HEK293T (cell line): ENCODE measurements at places on chromosomes 11 and 22.
A peak's percentile ranks its signal among the peaks of the same experiment; 100 is the strongest.

GRCh38 chr11:13152736-13153541 lies 124.7 kb upstream of the BMAL1 start:
- no peak for DNase-seq

DNA sequence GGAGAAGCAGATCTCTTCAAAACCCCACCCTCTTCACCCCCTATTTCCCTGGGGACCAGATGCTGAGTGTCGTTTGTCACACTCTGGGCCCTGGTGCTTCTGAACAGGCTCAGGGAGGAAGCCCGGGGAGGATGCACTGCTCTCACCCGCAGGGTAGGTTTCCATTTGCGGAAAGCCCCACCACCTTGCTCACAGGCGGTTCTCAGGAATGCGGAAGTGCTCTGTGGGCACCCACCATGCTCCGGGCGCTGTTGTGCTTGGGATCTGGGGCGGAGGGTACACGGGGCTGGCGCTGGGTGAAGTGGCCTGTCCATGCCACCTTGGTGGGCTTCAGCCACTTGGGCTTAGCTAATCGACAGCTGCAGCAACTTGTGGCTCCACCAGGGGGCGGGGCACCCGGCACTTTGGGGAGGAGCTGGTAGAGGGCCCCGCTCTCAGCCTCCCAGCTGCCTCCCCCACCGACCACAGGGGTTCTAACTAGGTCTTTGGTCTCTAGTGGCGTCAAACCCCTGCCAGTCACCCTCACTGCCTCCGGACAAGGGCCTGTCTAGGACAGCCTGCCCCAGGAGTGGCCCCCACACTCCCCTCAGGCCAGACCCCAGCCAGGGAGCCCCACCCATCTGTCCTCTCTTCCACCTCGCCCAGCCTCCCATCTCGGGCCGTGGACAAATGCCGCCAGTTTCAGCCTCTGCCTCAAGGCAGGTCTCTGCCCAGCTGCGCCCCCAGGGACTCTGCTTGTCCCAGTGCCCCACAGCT lies 7.4 kb downstream of the NDUFV1 start:
- peak; percentile 66 for DNase-seq

GRCh38 chr11:35598254-35599125 lies 19.8 kb upstream of the FJX1 start:
- no peak for DNase-seq

DNA sequence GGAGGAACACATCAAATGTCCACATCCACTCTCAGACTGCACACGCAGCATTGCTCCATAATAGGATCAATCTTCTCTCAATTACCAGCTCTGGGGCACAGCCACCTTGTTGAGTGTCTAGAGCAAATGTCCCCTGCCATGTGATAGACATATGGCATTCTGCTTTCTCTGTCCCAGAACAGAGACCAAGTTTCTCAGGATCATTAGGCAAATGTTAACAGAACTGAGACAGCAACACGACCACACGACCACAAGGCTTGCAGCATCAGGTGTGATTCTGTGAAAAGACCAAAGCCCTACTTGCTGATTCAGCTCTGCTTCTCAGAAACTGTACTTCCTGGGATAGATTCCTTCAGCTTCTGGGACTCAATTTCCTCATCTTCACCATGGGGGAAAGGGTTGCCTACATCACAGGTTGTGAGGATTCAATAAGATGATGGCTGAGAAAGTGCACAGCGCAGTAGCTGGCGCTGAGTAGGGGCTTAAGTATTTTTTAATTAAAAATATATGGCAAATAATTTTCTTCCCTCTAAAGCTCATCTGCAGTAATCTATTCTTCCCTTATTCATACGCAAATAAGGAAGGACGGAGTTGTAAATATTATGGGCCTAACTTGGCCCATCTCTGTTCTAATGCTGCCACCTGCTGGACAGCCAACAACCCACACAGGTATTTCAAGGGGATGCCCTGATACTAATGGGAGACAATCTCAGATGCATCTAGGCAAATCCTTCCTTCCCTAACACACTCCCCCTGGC lies 54.3 kb upstream of the USP47 start:
- DNase-seq, result peak; percentile 70

- peak; percentile 36 for DNase-seq
These were observed 133.6 kb upstream of the C11orf58 start for GRCh38 chr11:16604794-16605388.

GRCh38 chr22:39300186-39300830 lies 19.1 kb downstream of the RPL3 start:
- DNase-seq, result no peak

DNA sequence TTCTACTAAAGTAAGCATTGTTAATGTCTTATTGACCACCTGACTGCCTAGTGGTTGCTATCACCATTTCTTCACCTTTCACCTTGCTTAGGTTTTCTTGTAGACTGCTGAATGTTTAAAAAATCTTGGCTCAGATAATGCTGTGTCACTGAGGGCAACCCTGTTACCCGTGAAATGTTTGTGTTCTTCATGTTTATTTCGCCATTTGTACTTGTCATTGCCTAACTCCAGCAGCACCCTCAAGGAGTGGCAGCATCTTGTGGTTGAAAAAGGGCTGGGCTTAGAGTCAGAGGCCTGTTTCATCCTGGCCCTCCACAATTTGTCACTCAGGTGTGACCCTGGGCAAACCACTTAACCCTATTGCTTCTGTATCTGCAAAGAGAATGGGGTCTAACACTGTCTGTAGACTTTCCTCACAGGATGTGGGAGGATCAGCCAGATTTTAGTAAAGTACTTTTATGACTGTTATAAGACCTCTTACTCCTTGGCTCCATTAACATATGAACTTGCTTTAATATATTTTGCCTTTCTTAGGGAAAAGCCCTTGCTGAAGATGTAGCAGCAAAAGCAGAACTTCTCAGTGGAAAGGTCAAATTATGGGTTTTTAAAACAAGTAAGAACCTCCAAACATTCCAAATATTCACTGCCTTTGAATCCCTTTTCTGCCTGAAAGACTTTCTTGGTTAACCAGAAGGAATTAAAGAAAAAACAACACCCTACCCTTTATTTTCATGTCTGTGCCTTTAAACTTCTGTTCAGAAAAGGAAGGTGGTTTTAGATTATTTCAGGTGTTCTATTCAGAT lies 154.5 kb upstream of the C11orf87 start:
- DNase-seq, result no peak

DNA sequence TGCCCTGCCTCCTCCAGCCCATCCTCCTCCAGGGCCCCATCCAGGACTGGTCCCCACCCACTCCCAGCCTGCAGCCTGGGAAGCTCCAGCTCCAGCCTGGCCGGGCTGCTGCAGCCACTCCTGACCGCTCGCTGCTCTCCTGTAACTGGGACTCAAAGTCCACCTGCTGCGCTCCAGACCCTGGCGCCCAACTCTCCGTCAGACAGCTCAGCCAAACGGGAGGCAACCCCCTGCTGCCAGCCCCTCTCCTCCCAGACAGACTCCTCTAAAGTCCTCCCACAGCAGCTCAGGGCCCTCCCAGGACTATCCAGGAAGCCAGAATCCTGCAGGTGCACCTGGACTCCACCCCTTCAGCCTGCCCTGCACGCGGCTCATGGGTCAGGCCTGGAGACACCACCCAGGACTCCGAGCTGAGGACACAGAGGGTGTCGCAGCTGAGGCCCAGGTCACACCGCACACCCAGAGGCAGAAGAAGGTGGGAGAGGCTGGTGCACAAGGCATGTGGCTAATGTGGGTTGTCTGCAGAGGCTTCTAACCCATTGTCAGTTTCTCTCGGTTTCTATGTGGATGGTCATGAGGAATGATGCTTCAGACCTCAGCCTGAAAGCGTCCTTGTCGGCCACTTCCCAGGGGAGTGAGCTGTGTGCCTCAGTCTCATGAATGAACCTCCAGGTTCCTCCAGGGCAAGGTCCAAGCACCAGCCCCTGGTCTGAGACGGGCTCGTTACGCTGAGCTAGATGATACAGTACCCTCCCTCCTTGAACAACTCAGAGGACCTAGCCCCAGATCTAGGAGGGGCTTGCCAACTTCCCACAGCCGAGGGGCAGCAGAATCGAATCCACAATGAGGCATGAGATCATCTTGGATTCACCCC lies 1514.8 kb downstream of the TBC1D22A start:
- DNase-seq, result no peak

DNA sequence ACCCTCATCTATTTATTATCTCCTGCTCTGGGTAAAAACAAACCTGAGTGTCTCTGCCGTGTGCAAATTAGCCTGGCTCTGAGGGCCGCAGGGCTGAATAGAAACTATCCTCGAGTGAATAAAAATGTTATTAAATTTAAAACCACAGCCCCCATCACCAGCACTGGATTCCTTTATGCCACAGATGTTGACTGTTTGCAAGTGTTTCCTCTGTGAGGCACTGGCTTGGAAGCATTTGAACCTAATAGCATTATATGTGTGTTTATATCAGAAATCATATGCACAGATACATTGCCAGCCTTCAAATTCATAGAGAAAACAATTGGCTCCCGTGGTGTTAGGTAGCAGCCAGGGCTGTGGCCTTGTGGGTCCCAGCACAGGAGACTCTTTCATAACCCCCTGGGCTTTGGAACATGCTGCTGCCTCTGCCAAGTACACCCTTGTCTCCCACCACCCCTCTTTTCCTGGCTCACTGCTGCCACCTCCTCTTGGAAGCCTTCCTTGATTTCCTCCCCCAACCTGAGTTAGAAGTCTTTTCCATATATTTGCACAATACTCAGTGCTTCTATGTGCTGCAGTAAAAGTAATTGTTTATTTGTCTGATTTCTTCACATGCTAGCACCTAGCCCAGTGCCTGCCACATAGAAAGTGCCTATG lies 294.4 kb downstream of the DDX10 start:
- DNase-seq, result no peak

DNA sequence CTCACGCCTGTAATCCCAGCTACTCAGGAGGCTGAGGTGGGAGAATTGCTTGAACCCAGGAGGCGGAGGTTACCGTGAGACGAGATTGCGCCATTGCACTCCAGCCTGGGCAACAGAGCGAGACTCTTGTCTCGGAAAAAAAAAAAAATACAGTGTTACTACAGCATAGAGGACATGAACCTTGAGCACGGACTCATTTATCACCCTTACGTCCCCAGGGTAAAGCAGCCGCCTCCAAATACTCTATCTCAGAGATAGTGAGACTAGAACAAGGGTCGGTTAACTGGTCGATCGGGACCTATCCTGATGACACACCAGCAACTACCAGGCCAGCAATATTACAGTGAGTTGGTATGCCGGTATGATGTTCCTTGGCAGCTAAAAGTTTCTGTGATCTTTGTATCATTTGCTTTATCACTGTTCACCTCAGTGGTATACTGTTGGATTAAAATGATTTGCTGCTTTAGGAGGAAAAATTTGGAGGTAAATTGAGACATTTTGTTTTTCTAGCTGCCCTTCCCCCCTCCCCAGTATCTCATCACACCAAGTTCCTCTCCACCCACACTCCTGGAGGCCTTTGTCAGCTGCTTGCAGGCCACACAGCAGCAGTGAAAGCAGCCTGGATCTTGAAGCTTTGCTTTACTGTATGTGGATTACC lies 7.0 kb upstream of the SIDT2 start:
- DNase-seq, result no peak

GRCh38 chr11:76139314-76139713 lies 67.0 kb downstream of the WNT11 start:
- DNase-seq, result no peak

GRCh38 chr22:39731881-39732555 lies 161.5 kb downstream of the CACNA1I start:
- DNase-seq, result no peak

- DNase-seq, result no peak
These were observed 28.8 kb upstream of the CCDC188 start for GRCh38 chr22:20179455-20180244.

DNA sequence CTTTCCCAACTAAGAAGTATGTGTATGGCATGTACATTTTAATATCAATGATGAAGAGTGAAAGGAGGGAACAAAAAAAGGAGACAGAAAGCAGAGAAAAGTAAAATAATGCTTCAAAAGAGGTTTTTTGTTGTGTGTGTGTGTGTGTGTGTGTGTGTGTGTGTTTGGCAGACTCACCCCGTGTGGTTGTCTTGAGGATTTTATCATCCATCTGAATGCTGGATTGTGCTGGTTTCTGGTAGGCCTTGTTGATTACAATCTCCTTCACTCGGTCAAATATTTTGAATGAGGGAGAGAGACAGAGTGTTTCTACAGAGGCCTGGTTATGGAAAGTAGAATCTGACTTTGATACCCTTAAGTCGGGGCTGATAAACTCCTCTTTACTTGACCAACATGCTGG lies 128.5 kb downstream of the ENTHD1 start:
- DNase-seq, result no peak

DNA sequence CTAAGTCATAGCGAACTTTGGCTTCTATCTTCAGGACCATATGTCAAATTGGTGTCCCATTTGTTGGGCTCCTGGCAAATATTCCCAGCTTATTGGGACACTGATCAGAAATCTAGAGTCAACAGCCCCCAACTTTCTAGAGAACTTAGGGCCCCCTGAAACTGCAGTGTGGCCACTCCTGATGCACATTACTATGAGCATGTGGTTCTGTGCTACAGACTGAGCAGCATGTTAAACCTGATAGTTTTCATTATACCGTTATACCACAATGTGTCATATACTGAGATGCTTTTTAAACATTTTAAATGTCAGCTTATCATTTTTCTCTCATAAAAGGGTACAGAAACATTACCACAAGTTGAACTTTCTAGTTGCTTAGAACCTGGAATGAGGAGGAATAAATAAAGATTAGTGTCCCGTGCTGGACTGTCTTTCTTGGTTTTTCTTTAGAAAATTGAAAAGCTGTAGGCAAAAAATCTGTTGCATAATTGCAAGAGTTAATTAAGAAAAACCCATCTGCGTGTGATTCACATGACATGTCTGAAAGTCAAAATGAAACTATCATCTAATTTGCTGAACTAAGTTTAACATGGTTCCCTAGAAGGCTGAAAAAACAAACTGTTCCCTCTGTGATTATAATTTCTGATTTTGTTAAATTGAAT lies 16.4 kb upstream of the CTSC start:
- no peak for DNase-seq

- DNase-seq, result no peak
These were observed 69.5 kb upstream of the GRIK4 start for GRCh38 chr11:120442031-120442430.

GRCh38 chr11:120832481-120833238 lies 191.2 kb upstream of the TBCEL start:
- DNase-seq, result no peak
